ENCODE measurements at places on chromosomes 2 and 18.

DNA sequence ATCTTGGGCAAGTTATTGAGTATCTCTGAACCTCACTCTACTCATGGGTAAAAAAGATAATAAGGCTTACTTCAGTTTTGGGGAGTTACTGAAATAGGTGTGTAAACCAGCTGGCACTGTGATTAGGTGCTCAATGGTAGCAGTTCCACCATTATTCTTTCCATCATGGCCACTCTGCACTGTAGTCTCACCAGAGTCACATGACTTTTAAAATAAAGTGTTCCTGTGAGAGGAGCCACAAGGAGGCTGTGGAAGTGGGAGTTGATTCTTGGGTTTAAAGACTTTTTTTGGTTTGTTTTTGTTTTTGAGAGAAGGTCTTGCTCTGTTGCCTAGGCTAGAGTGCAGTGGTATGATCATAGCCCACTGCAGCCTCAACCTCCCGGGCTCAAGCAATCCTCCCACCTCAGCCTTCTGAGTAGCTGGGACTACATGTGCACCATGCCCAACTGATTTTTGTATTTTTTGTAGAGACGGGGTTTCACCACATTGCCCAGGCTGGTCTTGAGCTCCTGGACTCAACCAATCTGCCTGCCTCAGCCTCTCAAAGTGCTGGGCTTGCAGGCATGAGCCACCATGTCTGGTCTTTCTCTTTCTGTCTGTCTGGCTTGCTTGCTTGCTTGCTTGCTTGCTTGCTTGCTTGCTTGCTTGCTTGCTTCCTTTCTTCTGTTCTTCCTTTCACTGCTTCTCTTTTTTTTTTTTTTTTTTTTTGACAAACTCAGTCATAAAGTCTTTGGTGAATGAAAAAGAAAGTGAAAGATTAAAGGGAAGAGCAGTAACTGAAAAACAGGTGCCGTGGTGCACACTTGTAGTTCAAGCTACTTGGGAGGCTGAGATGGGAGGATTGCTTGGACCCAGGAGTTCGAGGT is 21.2 kb upstream of the ACVR1 start:
- DNase-seq = no peak

GRCh38 chr18:3499501-3499900 is 49.5 kb downstream of the TGIF1 start:
- DNase-seq = no peak

DNA sequence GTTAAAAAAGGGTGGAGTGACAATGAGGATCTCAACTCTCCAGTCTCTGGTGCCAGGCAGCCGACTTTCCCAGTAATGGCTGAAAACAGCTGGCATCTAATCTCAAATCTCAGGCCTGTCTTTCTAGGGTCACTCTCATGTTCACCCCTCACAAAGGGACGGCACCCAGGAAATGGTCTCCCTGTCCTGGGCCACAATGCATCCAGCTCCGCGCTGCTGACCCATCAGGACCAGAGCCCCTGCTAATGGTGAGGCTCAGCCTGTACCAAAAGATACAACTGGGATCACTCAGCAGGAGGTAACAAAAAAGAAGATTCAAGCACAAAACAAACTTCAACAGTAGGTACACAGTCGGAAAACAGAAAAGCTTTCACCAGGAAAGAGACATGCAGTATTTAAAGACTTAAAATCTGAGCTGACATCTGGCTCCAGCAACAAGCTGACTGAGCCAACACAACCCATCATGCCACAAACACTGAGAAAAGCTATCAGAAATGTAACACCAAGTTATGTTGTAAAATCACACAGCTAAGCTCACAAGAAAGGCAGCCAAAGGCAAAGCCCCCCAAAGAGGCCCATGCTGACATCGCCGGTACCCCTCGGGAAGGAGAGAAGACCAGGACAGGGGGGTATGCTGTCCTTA is 13.6 kb upstream of the KIDINS220 start:
- DNase-seq = no peak

DNA sequence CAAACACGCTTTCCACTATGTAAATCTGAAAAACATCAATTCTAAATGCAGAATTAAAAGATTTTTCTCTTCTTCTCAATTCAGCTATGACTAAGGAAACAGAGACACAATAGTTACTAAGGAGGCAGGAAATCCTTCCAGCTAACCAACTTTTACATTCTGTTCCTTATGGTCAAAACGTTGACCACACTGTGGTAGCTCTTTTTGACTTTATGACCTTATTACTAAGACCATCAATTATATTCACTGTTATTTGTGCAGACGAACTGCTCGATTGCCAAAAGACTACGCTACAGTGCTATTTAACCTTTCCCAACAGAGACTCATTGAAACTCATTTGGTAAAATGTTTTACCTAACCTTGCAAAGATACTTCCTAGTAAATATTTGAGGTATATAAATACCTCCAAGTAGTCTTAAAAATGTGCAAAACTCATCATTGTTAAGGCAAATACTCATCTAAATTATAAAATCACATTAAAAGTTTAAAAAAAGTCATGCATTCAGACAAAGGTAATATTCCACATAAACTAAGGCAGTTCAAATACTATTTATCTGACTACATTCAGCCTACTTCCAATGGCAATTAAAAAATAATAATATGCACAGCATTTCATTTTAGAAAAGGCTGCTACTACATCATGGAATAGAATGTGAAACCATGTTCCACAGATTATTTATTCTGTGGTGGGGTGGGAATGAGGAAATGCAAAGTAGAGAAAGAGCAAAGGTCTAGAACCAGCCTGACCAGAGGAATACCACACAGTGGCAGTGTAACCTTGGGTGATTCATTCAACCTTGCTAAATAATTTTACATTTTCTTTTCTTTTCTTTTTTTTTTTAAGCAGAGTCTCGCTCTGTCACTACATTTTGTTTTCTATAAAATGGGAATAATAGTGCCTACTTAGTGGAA is 139.9 kb downstream of the THADA start:
- no peak for DNase-seq

DNA sequence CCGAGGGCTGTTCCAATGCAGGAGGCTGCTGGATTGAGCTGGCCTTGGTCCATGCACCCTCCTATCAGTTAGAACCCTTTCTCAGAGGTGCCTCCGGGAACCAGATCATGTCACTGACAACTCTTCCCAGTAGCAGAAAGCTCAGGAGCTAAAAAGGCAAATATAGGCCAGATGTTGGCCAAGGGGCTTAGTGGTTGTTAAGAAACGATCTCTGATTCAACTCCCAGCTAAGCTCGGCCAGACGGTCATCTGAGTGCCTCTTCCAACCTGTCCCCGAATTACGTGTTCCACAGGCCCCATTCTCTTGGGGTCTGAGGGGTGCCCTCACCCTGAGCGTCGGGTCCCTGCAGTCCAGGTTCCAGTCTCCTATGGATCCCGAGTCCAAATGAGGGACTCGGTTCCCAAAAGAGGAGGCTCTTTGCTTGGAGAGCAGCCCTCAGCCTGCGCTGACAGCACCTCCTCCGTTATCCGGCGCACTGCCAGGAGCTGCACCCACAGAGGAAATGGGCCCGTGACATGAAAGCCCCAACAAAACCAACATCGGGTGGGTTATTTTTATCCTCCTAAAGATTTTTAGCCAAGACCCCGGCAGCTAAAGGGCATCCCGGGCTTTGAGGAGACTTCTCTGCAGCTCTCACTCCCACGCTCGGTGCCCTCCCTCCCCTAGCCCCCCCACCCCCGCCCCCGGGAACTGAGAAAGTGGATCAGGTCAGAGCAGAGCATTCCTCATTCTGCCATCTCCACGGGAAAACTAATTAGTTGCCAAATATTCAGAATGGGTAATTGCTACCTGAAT is 106.6 kb upstream of the ID2 start:
- DNase-seq = no peak

GRCh38 chr18:62981566-62981965 is 266.2 kb downstream of the PHLPP1 start:
- no peak for DNase-seq

GRCh38 chr2:170465241-170465640 is 249.9 kb upstream of the SP5 start:
- DNase-seq = no peak

DNA sequence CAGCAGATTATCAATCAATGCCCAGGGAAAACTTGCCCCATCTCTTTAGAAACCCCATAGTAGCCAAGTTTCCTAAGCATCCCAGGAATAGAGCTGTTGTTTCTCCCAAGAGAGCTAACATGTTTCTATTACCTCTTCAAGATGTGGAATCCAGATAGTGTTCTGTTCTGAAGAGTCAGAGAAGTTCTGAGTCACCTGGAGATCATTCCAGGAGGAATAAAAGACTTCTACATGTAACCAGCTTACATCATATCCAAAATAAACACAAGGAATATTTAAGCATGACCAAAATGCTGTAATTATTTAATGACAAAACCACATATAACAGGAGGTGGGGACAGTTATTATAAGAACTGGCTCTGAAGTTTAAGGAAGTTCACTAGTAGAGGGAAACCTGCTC is 51.0 kb upstream of the GORASP2 start:
- no peak for DNase-seq

Data from NCI-H146 (cell line).